NCI-H510A treated with DMSO at 0.1 percent for 48 hours (cell line): ENCODE measurements at places on chromosomes 7 and 10.

DNA sequence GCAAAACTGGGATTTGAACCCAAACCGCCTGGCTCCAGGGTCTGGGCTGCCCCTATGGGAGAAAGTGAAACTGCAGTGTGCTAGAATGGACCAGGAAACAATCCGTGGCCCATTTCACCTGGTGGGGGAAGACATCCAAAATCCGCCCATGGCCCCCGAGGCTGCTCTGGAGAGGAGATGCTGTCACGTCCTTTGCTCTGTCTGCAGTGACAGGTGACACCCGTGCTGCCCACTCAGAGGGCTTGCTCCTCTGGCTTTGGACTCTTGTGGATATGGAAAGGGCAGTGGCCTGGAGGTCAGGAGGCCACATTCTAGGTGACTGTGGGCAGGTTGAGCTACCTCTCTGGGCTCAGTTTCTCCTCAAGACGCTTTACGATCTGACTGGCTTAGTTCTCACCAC, 151.2 kb upstream of the GPR26 start:
- no peak for DNase-seq

DNA sequence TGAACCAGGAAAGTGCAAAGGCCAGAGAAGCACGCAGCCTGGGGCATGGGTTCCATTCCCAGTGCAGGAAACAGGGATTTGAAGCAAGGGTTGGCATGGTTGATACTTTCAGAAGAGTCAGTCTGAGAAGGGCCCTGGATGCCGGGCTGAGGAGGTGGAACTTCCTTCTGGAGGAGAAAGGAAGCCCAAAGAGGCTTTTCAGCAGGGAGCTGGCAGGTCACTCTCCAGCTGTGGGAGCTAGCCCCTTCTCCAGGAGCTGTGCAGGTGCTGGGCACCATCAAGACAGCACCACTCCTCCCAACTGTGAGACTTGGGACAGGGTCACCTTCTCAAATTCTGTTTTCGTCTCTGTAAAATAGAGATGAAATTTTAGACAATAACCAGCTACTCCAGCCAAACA, 169.8 kb downstream of the ZNF248 start:
- DNase-seq, result no peak

DNA sequence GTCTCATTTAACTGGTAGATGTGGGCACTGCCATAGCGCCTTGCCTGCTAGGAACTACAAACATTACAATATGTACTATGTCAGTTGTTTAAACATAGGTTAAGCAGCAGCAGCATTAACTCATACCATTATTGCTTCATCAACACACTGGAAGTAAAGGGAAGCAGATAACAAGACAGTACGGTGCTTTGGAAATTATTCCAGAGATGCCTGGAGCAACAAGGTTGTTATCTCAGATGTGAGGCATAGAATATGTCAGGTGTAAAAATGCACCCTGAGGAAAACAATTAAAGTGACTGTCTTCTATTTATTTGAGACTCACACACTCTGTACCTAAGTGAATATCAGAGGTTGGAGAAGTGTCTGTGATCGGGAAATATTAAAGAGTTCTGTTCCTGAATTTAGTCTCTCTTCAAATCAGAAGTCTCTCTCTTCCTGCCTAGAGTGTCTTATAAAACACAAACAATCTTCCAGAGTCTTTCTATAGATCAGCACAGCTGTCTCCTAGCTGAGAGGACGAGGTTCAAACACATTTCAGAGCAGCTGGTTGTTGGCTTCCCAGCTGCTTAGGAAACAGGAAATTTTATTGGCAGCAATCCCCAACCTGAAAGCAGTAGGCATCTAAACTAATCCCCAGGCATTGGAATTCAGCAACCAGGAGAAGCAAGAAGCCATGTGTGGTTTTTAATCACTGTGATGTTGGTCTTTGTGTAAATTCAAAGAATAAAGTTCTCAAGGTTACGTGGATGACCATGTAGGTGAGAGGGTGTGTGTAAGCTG, 994.4 kb upstream of the LRRTM3 start:
- no peak for DNase-seq

GRCh38 chr7:139711991-139712743, 65.6 kb downstream of the HIPK2 start:
- DNase-seq, result no peak

GRCh38 chr7:84637568-84638338, 443.2 kb upstream of the SEMA3A start:
- no peak for DNase-seq

DNA sequence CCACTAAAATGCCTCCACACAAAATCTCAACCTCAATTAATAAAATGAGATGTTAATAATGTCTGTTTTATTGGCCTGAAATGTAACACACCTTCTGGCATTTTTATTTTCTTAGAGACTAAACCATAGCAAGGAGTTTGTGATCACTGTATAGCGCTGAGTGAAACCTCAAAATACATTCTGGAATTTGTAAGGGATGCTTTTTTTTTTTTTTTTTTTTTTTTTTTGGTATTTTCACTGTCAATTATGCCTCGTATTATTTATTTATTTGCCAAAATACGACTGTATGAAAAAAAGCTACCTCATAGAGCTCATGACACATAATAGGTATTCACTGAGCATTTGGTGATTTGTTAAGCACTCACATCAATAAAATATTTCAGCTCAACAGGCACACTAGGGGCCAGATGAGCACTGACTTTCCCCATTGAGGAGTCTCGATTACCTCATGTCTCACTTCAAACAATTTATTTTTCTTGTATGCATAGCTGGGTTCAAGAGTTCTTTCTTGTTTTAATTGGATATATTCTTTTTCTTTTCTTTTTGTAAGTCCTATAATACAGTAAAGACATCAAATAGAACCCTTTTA, 36.5 kb downstream of the SEMA3C start:
- DNase-seq, result no peak

- no peak for DNase-seq
These were observed 149.8 kb downstream of the DYNC1I1 start for GRCh38 chr7:95922191-95922590.

DNA sequence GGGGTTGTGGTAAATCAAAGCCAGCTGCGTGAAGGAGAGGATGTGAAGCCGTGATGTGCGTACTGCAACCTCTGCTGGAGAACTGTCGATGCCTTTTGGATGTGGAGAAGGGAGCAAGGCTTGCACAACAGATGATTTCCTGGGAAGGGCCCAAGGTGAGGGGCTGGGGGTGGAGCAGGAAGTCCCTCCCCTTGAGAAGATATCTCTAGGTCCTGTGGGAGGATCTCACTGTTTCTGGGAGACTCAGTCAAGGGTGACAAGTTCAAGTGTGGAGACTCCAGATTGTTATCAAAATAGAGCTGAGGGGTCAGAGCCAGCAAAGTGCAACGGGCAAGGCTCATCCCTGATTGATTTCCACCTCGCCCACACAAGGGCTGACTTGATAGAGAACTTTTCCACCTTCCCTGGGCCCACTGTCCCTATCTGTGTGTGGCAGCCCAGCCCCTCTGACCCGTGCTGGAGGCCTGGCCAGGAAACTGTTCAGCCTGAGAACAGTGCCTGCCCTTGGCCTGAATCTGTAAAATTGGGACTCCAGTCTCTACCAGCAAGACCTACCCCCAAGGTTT, 55.0 kb downstream of the COL13A1 start:
- DNase-seq, result no peak

GRCh38 chr7:54678763-54679489, 80.1 kb downstream of the SEC61G start:
- no peak for DNase-seq

DNA sequence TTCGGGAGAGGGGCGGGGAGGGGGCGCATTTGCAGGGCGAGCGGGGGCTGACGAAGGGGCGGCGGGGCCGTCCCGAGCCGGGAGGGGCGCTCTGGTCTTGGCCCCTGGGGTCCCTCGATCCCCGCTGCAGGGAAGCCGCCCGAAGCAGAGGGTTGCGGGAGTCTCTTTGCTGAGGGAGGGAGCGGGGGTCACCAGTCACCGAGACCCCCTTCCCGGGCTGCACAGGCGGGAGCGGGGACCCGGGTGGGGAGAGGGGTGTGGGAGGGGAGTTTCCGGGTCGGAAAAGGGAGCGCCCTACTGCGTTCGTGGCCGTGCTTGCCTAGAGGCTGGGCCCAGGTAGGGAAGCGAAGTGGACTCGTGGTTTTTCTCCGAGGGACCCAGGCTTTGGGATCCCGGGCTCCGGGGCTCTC, 422 bp downstream of the AP1S1 start:
- no peak for DNase-seq

DNA sequence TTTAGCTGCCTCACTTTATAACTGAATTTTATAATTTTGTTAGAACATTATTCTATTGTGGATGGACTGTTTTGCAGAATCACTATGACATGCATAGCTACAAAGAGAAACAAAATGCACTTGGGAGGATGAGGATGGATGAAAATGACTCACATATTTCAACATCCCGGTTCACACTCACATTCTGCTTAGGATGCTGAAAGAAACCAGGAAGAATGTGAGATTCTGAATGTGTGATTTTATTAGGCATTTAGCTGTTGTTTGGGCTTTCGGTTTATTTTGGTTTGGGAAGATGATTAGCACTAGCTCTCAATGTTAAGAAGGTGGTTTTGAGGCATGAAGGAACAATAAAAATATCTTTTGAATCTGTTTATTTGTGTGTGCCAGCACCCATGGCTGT, 235.5 kb downstream of the SEMA3E start:
- DNase-seq, result no peak

- no peak for DNase-seq
These were observed 3.3 kb downstream of the GOLGA7B start for GRCh38 chr10:97852840-97853405.

DNA sequence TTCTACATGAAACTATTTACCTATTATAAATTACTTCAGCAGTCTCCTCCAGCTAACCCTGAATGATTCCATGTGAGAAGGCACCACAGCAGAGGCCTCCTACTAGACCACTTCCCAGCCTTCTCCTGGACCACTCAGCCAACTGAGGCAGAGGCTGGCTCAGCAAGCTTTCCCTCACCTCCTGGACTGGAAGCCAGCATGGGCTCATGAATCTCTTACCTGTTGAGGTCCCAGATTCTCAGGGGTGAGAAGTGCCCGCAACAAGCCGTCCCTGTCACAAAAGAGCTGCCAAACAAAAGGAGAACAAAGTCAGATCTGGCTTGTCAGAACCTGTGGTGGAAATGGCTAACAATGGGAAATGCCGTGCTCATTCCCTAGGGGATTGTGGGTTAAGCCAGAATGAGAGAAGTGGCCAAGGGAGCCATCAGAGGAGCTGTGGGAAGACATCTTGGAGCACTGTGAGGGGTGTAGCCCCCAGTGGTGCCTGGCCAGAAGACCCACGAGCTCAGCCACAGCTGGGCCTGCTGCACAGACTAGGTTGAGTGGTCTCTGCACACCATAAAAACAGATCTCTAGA, 36.5 kb downstream of the DPCD start:
- DNase-seq, result no peak

DNA sequence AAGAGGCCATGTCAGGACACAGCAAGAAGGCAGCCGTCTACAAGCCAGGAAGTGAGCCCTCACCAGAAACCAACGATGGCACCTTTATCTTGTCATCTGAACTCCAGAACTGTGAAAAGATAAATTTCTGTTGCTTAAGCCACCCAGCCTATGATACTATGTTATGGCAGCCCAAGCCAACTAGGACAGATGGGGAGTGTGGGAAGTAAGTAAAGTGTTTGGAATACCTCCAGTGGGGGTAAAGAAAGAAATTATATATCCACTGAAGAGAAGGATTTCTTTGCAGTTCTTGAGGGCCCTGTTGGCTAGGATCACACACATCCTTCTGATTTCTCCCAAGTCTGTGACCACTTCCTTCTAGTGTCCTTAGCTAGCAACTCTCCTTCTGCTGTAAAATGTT, 384.4 kb downstream of the TNS3 start:
- no peak for DNase-seq

GRCh38 chr10:61110188-61110844, 166.3 kb upstream of the RHOBTB1 start:
- no peak for DNase-seq

- DNase-seq, result peak; percentile 24
These were observed at the start of gene ZMYND11 for GRCh38 chr10:135132-135600. Gene ZMYND11, plus strand, starts transcription at chr10:135455. Its CDS starts 44,558 bp downstream, at chr10:180013.

- DNase-seq, result no peak
These were observed 40.0 kb downstream of the FIGNL1 start for GRCh38 chr7:50409856-50410745.

DNA sequence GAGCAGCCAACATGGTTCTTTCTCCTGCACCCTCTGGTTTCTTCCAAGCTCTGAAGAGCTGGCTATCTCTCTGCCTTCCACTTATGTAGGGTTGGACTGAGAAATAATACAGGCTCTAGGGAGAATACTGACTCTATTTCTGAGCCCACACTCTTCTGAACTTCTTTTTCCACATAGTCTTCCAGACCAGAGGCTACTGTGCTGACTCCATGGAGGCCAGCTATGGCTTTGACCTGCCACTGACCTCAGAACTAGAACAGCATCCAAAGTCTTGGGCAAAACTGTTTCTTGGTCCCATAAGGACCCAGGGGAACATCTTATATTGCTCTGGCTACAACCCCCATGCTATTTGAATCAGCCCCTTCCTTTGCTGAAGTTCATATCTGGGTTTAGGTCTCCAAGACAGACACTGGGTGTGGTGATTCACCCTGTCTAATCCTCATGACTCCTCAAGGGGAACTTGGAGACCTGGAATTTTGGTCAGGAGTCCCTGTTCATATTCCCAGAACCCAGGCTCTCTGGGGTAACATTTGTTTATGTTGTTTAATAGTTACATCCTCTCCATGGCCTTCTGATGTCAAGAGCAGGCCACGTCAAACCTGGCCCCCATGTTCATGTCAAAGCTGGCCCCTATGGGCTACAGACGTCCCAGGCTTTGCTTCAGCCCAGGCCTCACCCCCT, 12.1 kb upstream of the PLAU start:
- DNase-seq, result no peak

GRCh38 chr7:153566324-153566723, 485.9 kb upstream of the DPP6 start:
- no peak for DNase-seq

DNA sequence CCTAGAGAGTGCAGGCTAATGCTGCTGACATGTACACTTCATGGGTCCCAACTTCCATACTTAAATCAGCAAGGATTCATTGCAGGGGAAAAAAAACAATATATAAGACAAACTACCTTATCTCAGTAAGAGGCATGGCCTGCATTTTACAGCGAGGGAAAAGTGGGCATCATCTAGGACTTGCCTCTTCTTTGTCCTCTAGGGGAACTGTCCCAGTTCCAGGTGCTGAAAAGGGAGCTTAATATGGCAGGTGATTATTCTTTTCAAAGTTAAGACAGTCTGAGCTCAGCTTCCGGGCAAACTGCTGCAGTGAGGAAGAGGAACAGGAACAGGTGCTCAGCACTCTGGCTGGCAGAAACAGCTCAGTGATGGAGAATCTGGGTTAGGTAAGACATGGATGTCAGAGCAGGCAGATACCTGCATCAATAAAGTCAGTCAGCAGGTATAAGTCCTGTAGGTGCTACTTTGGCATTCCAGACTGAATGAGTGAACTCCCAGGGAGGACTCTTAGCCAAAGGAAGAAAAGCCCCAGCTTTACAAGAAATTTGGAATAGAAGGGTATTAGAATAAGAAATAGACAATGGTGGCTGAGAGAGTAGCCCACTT, 147.2 kb downstream of the TMEM178B start:
- no peak for DNase-seq

DNA sequence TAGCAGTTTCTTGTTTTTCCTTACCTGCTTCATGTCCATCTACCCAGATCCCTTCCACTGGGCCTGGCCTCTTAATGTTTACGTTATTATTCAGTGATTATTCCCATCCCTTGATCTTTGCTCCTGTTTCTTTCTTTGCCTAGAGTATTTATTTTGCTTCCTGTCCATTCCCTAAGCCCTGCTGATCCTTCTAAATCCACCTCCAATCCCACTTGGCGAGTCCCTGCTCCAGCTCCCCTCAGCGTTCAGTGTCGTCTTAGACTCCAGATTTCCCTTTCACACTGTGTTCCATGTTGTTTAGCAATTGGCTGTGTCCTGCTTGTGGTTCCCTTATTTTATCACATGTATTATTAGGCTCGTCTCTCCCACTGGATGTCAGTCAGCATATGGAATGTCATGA, 7.3 kb downstream of the PPP2R2D start:
- no peak for DNase-seq
